ENCODE measurements at places on chromosomes 16 and 17.

GRCh38 chr16:75262104-75262799 is 10.8 kb upstream of the BCAR1 start:
- DNase-seq, result no peak

- DNase-seq, result no peak
These were observed 13.7 kb upstream of the KRT23 start for GRCh38 chr17:40951011-40951622.

- no peak for DNase-seq
These were observed 696 bp upstream of the PSMC5 start for GRCh38 chr17:63826468-63827001.

DNA sequence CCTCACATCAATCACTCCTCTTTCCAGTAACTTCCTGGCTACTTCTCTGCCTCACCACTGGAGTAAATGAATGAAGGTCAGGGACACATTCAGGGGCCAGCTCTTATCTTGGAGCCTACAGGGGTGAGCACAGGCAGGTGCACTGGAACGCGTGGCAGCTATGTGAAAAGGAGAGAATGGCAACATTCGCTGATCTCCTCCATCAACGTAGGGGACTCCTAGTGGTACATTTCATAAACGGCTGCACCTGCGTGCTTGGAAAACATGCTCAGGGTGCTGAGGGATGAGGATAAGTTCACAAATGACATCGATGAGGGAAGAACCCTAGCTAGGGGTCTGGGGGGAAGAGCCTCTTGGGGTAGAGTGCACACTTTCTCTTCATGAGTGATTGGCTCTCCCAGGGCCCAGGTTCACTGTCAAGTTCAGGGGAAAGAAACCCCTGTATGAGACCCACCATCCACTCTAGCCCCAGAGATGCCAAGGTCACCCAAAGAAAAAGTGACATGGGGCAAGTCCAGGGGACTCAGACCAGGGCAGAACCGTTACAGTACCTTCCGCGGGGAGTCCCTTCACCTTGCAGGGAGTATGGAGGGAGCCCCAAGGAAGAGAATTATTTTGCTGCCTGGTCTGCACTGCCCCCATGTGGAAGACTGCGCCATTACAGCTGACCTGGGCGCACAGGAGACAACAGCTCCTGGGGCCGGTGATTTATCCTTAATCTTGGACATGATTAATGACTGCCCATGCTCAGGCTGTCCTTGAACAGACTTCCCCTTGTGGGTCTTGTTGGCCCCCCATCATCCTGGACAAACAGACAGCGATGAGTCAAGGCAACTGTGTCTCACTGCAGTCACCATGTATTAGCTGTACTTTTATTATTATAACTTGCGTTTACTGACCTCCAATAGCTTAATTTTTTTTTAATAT is 30.1 kb downstream of the VAC14 start:
- DNase-seq, result peak; percentile 86

DNA sequence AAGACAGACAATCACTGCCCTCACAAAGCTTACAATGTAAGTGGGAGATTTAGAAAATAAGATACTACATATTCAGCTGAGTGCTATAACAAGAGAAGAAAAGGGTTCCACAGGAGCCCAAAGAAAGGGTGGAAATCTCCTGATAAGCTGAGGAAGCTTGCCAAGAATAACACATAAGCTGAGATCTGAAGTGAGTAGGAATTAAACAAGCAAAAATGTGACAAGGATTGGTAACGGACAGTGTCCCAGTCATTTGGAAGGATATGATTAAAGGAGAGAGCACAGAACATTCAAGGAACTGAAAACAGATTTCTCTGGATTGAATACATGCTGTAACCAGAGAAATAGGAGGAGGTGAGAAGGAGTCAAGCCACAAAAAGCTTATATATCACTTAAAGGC is 13.0 kb downstream of the CDYL2 start:
- DNase-seq, result no peak

DNA sequence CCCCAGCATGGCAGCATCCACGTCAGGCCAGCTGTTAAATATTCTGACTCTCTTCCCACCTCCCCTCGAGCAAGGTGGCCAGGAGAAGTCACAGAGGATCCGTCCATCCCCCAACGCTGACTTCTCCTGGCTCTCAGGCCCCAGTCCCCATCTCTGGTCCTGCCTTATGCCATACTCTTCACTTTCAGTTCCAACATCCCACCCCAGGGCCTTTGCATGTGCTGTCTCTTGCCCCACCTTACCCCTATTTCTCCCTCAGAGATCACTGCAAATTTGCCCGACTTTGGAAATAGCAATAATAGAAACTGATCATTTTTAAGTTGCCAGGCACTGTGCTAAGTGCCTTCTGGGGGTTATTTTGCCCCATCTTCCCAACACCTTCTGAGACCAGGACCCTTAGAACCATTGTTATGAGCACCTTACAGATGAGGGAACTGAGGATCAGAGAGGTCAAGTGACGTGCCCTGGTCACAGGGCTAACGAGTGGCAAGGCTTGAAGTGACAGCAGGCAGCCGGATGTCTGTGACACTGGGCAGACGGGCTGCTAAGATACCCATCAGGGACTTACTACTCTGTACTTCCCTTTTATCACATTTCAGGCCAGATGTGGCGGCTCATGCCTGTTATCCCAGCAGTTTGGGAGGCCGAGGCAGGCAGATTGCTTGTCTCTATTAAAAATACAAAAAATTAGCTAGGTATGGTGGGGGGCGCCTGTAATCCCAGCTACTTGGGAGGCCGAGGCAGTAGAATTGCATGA is 17.7 kb downstream of the HID1 start:
- DNase-seq, result no peak

- DNase-seq, result no peak
These were observed 2.5 kb upstream of the CDH3 start for GRCh38 chr16:68642436-68643101.

DNA sequence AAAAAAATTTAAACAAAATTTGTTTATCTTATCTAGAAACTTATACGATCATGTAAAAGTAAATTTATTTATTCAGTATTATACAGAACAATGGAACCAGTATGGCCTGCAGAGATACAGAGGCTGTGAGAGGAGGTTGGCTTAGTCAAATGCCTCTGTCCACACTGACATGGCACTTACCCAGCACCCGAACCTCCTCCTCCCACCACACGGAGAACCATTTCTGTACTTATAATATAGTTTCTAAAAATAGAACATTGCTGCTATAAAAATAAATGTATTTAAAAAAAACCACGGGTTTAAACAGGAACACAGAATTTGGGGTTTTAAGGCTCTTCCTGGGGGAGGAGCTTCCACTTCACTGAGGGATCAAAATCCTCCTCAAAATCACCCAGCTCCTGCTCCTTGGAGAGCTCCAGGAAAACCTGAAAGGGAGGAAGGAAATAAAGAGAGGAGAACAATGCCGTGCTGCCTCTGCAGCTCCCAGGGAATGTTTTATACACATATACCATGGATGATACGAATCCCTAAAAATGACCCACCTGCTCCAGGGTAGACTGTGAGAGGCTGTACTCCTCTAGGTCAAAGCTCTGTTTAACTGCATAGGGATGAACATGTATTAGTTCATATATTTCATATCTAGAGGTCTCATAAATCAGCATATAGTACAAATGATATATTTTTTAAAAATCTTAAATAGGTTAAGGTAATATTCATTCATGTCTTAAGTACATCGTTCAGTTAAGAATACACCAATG is 87.3 kb downstream of the ABCA8 start:
- DNase-seq, result no peak

DNA sequence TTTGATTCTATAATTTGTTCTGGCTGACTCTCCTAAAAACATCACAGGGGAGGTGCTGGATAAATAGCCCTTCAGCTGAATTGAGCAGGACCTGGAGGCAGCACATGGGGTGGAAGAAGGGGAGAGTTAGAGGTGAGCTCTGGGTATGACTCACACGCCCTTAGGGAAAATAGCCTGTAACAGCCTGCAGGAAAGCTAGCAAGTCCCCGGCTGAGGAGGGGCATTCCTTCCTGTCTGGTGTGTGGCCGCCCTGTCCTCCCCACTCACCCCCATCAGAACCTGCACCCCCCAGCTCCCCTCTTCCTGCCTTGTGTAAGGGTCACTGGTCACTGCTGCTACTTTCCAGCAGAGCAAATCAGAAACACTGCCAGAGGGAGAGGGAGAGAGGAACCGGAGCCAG is 187.4 kb downstream of the C16orf95 start:
- peak; percentile 39 for DNase-seq

GRCh38 chr16:22050963-22051362 is 41.4 kb upstream of the VWA3A start:
- DNase-seq, result no peak

- DNase-seq, result no peak
These were observed 39.4 kb upstream of the ACSF3 start for GRCh38 chr16:89054261-89054661.

DNA sequence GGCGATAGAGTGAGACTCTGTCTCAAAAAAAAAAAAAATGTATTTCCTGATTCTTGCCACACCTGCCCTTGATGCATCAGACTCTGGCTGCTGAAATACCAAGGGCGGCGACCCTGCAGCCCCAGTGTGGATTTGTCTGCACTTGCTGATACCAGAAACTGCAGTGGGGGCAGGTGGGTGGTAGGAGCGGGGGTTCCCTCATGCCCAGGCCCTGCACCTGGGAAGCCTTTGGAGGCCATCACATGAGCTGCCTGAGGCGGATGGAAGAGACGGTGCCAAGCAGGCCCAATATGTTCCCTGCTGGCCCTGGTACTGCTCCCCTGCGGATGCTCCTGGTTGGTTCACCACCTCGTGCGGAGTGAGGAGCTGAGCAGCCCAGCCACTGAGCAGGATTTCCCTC is 50.6 kb downstream of the MARF1 start:
- peak; percentile 48 for DNase-seq

DNA sequence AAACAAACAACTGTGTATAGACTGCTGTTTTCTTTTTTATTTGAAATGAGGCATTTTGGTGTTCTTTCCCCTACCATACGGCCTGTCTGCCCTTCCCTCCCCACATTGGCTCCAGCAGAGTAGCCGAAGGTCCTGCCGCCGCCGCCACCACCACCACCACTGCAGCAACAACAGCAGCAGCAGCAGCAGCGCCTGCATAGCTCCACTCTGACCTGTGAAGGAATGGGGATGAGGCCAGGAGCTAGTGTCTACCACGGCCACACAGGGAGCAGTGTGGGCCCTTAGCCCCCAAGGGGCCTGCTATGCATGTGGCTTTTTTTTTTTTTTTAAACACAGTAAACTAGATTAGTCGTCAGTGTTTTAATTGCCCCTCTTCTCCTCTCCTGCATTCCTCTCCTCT is 5.6 kb upstream of the CDK5R1 start:
- DNase-seq, result no peak

- DNase-seq, result no peak
These were observed 3.4 kb downstream of the SOX8 start for GRCh38 chr16:984736-985636.

DNA sequence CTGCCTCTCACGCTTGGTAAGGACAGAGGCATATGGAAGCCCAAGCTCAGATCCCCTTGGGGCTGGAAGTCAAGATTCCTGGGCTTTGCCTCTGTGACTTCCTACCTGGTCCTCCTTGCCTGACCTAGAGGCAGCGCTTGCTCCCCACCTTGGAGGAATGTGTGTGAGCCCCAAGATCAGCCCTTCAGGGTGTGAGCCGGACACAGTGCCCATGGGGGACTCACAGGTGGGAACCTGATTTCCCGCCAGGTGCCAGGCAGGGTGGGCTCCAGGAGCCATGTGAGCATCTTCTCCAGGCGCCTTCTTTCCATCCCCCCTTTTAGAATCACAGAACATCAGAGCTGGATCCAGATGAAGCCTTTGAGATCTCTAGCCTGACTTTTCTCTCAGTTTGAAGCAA is 10.2 kb downstream of the CD300LG start:
- DNase-seq, result no peak

DNA sequence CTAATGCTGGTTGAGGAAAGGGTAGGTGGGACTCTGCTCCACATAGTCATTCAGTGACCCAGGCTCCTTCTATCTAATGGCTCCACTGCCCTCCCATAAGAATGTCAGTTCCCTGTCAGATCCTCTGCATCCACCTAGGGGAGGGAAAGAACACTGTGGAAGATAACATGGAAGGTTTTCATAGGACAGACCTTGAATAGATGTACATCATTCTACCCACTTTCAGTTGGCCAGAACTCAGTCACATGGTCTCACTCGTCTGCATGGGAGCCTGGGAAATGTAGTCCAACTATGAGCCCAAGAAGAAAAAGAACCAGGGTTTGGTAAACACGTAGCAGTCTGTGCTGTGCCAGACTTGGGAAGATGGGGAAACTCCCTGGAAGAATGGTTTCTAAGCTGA is 27.1 kb upstream of the SCNN1B start:
- no peak for DNase-seq

- DNase-seq, result no peak
These were observed 711.2 kb downstream of the MAF start for GRCh38 chr16:78889346-78889745.

GRCh38 chr17:9271989-9272388 is 250.7 kb downstream of the NTN1 start:
- no peak for DNase-seq

DNA sequence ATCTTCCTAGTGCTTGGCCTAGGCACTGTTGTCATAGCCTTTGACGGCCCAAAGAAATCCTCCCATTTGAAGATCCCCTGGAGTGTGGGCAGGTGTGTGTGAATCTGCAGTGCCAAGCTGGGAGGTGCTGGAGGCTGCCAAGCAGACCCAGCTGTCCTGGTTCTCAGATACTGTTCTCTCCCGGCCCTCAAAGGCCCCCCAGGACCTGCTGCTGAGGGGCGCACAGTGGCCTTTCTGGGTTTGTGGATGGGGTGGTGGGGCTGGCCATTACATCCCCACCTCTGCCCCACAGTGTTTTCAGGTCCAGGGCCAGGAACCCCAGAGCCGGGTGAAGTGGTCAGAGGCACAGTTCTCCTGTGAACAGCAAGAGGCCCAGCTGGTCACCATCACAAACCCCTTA is 60.5 kb downstream of the MRC2 start:
- DNase-seq, result no peak

- DNase-seq, result peak; percentile 58
These were observed 957.6 kb upstream of the SOX9 start for GRCh38 chr17:71163121-71163812.

DNA sequence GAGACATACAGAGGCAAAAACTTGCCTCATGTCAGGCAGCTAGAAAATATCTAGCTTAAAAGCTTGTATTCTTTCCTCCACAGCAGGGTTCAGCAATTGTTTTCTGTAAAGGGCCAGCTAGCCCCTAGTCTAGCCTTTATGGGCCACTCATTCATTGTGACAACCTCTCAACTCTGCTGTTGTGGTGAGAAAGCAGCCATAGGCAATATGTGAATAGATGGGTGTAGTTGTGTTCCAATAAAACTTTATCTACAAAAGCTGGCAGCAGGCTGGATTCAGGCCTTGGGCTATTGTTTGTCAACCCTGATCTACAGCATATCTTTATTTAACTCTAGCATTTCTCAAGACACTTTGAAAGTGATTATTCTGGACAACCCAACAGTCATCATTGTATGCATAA is 46.4 kb upstream of the CDYL2 start:
- no peak for DNase-seq

- no peak for DNase-seq
These were observed 141.9 kb downstream of the BCAS3 start for GRCh38 chr17:60819447-60820130.

DNA sequence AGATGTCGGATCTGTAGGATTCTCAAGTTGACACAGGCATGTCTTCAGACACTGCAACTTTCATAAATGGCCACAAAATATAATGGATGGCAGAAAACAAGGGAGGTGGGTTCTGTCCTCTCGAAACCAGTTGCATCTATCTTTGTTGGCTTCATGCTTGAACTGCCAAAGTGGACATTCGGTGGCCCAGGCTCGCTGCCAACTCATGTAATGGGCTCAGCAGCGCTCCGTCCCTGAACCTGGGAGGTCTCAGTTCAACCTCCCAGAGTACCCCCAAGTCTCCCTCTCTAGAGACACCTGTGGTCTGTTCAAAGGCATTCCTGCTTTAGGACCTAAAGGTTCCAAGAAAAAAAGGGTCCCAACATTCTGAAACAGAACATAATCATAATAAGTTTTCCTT is 71.9 kb downstream of the NXN start:
- DNase-seq, result no peak
